ENCODE measurements at places on chromosomes 16 and 17. TPM values are rescaled to one million over a fixed set of nuclear protein-coding genes. Genes with fewer than 3 reads are reported as not detected.

DNA sequence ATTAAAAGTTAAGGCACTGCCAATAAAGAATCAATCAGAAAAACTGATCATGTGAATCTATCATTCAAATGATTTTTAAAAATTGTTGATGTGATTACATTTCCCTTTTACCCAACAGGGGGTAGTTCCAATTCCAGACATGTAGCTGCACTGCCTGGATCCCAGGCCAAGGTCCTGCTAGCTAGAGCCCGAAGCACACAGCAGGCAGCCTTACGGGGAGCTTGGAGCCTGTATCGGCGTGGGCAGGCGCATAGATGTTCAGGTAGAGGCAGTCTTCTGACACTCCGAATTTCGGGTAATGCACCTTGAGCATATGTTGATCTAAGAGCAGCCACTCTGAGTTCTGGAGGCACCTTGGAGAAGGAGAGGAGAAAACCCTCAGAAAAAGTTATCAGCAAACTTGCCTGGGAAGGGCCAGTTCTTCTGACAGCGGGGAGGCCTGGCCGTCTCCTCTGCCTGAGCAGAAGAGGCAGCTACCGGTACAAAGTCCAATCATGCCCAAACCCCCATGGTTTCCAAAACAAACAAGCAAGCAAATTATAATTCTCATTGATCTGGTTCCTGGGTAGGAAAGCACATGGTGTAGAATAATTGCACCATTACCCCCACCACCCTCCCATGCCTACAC is 3.6 kb downstream of the CES5A start:
- no peak for DNase-seq

The SPHK1 gene
- total RNA-seq, result 21.1 TPM

DNA sequence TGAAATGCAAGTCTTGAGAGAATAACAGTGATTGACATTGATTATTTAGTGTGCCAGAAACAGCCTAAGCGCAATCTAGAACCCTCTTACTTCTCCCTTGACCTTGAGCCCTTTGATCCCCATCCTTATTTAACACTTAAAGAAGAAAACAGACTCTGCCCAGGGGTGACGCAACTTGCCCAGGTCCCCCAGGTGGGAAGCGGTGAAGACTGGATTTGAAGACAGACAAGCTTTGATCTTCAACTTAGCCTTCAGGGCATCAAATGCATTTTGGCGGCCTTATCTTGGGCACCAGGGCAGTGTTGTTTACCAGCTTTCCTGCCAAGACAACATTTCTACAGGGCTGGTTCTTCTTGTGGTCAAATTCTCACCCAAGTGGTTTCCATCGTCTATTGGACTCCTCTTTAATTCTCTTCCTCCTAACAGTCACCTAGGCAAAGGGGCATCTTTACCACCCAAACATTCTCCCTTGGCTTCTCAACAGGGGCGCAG is 8.9 kb upstream of the CIITA start:
- DNase-seq, result no peak

GRCh38 chr17:59483860-59484259 is 81.5 kb upstream of the DHX40 start:
- DNase-seq, result no peak

- no peak for DNase-seq
These were observed 2.6 kb downstream of the ABCA9 start for GRCh38 chr17:69058165-69058564.

The KRT23 gene
- total RNA-seq, result not detected

The PPP1R27 gene
- total RNA-seq, result not detected

Data from neural crest cell (in vitro differentiated cells).